Aorta (tissue), 5 donors: ENCODE measurements at places on chromosomes 3 and 15.
A peak's percentile ranks its signal among the peaks of the same experiment; 100 is the strongest.

DNA sequence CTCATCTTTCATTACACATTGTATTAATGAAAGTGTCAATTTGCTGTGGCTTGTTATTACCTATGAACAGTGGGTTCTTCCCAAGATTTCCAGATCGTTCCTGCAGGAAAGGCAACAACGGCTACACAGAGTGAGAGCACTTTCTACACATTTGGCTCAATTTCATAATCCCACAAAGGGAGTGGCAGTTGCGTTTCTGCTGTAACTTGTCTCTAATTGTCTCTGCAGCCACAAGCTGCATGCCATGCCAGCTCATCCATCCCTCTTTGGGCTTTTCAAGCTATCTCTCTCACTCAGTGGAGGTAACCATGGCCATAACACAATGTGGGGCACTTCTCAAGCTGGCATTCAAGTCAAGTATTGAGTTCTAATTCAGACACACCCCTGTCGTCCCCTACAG, 27.7 kb upstream of the CPNE4 start:
- DNase-seq = no peak

DNA sequence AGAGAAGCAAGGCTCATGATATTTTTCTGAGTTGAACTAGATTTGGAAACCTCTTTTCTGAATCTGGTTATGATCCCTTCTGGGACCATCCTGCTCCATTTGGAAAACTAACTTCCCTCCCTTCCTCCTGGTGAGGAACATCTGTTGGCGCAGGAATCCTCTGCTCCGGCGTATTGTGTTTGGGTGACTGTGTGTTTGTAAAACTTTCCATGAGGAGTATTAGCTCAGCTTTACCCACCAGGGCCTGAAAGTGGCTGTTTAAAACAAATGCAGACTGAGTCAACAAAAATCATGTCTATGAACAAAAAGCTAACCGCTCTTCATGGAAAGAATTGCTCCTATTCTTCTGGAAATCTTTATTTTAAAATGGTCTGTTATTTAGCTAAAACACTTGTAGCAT, 17.7 kb downstream of the STARD9 start:
- DNase-seq = peak; percentile 55

DNA sequence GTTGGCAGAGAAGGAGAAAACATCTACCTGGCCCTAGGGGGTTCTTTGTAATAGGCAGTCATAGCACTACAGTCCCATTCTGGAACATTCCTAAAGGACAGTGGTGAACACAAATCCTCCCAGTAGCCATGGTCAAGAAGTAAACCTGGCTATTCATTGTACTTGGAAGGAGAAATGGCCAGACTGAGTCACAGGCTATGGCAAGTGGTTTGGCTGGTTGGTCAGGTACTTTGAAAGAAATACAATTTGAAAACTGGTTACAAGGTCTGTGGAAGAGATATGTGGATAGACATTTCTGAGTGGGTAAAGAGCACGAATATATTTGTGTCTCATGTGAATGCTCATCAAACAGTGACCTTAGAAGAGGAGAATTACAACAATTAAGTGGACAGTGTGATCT, 33.0 kb upstream of the FAN1 start:
- no peak for DNase-seq

DNA sequence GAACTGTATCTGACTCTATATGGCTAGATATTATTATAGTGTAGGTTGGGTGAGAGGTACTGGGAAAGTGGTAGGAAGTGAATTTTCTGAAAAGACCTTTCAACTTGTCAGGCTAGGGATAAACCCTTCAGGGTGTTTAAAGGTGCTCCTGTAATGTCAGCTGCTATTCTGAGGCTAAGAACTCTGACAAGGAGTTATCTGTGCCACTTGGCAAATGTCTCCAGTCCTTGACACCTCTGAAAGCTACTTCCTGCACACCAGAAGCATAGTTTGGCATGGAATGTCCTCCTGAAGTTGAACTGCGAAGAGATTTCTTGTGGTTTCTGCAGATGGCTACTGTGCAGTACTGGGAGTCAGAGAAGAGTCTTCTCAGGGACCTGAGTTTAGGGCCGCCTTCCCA, 194.3 kb downstream of the CDIN1 start:
- DNase-seq = no peak
